ENCODE measurements at places on chromosomes 2 and 18. TPM values are rescaled to one million over a fixed set of nuclear protein-coding genes. Genes with fewer than 3 reads are reported as not detected.

EGR4 gene
- polyA plus RNA-seq = 0.28 TPM

ADAM23 gene
- 1.2 TPM for polyA plus RNA-seq

MTERF4 gene
- 34.8 TPM for polyA plus RNA-seq

CYP20A1 gene
- 8.4 TPM for polyA plus RNA-seq

NCKAP5 gene
- 0.30 TPM for polyA plus RNA-seq

MLPH gene
- 14.4 TPM for polyA plus RNA-seq

EPB41L3 gene
- polyA plus RNA-seq = 56.3 TPM

ATP5F1A gene
- 248 TPM for polyA plus RNA-seq

RMDN2 gene
- polyA plus RNA-seq = 7.3 TPM

EVA1A gene
- 2.4 TPM for polyA plus RNA-seq

DAW1 gene
- polyA plus RNA-seq = not detected

FRZB gene
- 0.97 TPM for polyA plus RNA-seq

FAM117B gene
- 3.0 TPM for polyA plus RNA-seq

ANO7 gene
- 0.44 TPM for polyA plus RNA-seq

IL1F10 gene
- polyA plus RNA-seq = not detected

EPAS1 gene
- 202 TPM for polyA plus RNA-seq

C2orf15 gene
- polyA plus RNA-seq = not detected

TDRD15 gene
- not detected for polyA plus RNA-seq

RMND5A gene
- 16.3 TPM for polyA plus RNA-seq

ALPP gene
- not detected for polyA plus RNA-seq

BCL11A gene
- 0.30 TPM for polyA plus RNA-seq

All from adipose tissue (tissue), 3 donors.